ENCODE measurements at places on chromosomes 2 and 18.

DNA sequence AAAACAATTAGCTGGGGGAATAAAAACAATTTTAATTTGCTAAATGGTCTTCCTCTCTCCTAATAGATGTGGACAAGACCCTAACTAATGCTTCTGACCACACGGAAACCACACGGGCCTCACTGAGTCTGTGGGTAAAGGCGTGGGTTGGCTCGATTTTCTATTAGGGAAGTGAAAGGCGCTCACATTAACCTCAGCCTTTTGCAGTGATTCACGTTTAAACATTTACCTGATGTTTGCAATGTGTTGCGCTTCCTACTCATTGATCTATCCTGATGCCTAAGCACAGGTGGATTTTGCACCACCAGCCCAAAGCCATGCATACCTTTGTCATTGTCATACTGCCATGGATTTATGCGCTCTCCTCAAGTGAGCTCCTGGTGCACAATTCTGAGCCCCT lies 35.6 kb upstream of the NRP2 start:
- peak; percentile 44 for DNase-seq

GRCh38 chr2:9681427-9681817 lies 50.6 kb upstream of the YWHAQ start:
- no peak for DNase-seq

GRCh38 chr18:68542846-68543245 lies 172.1 kb downstream of the TMX3 start:
- DNase-seq = no peak

DNA sequence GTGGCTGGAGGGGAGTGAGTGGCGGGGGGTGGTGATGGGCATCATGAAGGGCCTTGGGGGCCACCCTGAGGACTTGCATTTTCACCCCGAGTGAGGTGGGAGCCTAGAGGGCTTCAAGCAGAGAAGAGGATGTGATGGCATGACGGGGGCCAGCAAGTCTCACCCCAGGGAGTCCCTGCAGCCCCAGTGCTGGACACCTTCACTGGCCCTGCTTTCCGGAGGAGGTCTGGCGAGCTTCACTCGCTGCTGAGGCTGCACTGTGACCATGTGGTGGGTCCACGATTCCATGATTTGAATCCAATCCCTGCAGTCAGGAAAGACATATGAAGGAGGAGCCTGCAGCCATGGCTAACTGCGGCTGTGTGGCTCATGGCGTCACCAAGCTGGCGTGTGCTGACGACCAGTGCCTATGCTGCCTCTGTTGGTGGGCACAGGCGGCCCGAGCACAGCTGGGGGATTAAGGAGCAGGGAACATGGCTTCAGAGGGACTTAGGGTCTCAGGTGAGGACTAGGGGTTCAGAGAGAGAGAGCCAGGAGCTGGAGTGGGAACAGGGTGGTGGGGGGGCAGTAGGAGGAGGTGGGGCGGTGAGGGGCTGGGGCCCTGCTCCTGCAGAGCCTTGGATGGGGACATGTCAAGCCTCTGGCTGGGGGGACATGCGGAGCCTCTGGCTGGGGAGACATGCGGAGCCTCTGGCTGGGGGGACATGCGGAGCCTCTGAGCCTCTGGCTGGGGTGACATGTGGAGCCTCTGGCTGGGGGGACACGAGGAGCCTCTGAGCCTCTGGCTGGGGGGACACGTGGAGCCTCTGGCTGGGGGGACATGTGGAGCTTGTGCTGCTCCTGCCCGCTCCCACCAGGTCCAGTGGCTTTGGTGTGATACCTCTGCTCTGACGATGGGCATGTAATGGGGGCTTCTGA lies 3.6 kb downstream of the ZAP70 start:
- DNase-seq = no peak

- DNase-seq = no peak
These were observed 28.6 kb downstream of the TTC21B start for GRCh38 chr2:165924946-165925345.

GRCh38 chr2:103880081-103880834 lies 973.7 kb upstream of the POU3F3 start:
- no peak for DNase-seq

- peak; percentile 59 for DNase-seq
These were observed 402.9 kb upstream of the SLC14A2 start for GRCh38 chr18:45212181-45213039.

- no peak for DNase-seq
These were observed 259.0 kb downstream of the AGAP1 start for GRCh38 chr2:235752846-235753245.

- peak; percentile 12 for DNase-seq
These were observed 32.3 kb downstream of the EML6 start for GRCh38 chr2:54755641-54756326.

GRCh38 chr2:168247341-168248261 lies at the start of gene STK39:
Gene STK39, minus strand, starts transcription at chr2:168247595. Its CDS starts 160 bp downstream, at chr2:168247435.
- peak; percentile 74 for DNase-seq
